Large intestine (tissue), 12 donors: ENCODE measurements at places on chromosomes 6 and 20. TPM values are rescaled to one million over a fixed set of nuclear protein-coding genes. Genes with fewer than 3 reads are reported as not detected.
A peak's percentile ranks its signal among the peaks of the same experiment; 100 is the strongest.

DNA sequence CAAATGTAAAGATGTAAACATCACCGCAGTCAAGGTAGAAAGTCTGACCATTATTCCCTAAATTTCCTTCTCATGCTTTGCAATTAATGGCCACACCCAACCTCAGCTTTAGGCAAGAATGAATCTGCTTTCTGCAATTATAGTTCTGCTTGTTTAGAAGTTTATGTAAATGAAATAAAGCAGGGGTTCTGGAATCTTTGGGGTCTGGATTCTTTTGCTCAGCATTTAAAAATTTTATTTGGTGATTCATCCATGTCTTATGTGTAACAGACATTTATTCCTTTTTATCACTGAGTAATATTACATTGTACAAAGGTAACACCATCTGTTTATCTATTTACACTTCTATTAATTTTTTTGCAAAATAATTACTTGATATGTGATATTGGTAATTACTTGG is 613.6 kb downstream of the UTRN start:
- DNase-seq: no peak

DNA sequence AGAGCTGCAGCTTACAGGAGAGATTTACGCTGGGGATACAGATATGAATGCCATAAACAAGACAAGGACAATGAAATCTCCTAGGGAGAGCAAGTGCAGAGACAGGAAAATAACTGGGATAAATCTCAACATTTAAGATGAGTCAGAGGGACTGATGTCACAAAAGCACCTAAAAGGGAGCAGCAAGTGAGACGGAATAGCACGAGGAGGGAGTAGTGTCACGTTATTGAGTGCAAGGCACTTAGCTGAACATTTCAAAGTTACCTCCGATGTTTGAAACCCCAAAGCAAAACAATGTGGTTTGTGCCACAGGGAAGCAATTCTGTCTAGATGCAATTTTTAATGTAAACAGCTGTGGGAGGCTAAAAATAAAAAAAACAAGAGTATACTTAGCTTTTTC is 1131.7 kb upstream of the EYS start:
- no peak for DNase-seq

GRCh38 chr6:132726608-132726975 is 12.7 kb upstream of the VNN1 start:
- no peak for DNase-seq

GRCh38 chr20:45892828-45893500 is 1.8 kb downstream of the CTSA start:
- peak; percentile 95 for DNase-seq

GRCh38 chr20:48454671-48455490 is 372.9 kb downstream of the PREX1 start:
- DNase-seq: no peak

DNA sequence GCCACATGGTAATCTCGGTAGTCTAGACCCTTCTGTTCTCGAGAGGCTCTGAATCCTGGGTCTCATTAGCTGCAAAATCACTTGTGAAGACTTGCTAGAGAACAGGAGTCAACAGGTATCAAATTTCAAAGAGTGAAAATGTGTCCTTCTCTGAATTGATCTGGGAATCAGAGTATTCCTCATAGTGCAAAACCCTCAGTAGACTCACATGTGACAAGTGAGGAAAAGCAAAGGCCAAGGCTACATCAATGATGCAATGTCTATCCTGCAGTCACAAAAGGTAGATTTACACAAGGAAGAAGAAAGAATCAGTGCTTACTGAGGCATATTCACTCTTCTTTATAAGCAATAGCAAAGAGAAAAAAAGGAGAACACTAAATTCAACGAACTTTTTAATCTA is 1220.0 kb upstream of the GJE1 start:
- peak; percentile 20 for DNase-seq

DNA sequence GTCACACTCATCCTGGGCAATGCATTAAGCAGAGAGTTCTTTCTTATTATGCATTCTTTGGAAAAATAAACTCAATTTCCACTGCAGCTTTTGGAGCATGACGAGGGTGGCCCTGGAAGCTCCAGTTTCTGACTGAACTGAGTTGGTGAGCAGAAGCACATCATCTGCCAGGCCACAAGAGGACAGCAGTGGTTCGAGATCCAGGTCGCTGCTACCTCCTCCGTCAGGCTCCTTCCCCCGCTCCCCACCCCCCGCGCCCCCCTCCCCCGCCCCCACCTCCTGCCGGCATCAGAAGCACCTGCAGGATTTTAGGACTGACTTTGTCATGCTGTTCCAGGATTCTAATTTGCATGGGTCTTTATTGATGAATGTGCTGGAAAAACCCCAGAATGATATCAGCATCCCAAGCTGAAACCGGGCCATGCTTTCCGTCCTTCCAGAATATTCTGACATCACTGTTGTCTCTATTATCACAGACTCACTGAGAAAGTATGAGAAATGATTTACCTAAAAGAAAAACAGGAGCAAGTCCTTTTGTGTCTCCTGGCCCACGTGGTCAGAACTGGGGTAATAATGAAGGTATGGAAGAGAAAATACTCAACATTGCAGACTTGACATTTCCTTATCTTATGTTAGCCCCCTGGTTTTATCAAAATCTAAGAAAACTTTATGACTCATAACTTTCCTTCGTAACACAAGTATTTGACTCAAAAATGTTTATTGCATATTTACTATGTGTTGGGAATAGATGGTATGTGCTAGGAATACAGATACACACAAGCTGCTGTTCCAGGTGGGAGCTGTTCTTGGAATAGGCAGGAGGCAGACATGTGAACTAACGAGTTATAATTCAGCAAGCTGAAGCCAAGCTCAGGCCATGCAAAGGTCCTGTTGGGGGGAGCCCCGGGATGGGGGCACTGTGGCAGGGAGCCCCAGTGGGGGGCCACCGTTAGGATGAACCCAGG is 220.2 kb upstream of the EXOC2 start:
- DNase-seq: peak; percentile 29

GRCh38 chr6:2192976-2193375 is 52.4 kb downstream of the GMDS start:
- no peak for DNase-seq

DNA sequence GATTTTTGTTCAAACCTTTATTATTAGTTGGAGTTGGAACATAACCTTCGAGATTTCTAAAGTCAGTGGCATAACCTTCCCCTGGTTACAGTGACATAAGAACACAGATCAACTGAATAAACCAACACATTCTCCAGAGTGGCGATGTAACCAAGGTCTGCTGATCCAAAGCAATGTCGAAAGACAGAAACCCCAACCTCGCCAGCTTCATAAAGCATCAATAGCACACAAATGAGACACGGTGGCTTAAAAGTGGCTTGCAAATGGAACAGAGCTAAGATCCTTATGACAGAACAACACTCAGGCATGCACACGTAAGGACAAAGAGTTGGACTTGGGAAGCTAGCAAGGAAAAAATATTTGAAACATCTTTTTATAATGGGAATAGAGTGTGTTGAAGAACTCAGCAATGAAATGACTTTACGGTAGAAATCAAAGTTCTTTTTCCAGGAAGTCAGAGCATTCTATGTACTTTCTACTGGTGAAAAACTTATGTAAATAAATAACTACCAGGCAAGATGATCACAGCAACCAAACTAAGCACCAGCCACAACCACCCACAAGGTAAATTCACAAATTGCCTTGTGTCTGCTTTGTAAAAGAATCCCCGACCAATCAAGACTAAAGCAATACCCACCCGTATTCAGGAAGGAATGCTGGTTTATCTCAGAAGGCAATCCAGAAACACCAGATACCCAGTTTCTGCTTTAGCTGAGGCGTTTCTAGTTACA is 61.0 kb upstream of the NHSL1 start:
- DNase-seq: peak; percentile 38

GRCh38 chr6:43956478-43956877 is 170.8 kb downstream of the MRPL14 start:
- DNase-seq: no peak

GRCh38 chr20:47799116-47799715 is 13.9 kb upstream of the SULF2 start:
- DNase-seq: no peak

DNA sequence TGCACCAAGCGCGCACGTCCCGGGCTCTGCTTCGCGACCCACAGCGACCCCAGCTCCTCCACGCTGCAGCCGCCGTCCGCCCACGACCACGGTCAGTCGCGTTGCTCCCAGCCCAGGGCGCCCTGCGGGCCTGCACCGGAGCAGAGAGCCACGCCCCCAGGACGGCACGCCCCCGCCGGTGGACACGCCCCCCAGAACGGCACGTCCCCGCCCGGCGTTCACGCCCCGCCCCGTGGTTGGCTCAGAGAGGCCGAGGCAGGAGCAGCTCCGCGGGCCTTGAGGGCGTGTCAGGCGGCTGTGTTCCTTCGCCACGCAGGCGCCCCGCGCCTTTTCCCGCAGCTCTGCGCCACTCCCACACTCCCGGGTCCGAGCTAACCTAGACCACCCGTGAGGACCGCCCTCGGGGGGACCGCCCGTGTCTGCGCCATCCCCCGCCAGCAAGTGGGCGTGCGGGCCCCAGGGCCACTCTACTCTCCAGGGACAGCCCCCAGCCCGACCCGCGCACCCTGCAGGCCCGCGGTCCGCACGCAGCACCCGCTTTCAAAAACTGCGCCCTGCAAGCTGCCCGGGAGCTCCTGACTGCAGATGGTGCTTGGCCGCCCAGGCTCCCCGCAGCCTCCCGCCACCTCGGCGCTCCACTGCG is at the start of gene RNASET2:
Gene RNASET2, minus strand, starts transcription at position 107 of the 643 bp plus-strand sequence. CDS start 368 bp downstream, outside the sequence.
- peak; percentile 95 for DNase-seq

DNA sequence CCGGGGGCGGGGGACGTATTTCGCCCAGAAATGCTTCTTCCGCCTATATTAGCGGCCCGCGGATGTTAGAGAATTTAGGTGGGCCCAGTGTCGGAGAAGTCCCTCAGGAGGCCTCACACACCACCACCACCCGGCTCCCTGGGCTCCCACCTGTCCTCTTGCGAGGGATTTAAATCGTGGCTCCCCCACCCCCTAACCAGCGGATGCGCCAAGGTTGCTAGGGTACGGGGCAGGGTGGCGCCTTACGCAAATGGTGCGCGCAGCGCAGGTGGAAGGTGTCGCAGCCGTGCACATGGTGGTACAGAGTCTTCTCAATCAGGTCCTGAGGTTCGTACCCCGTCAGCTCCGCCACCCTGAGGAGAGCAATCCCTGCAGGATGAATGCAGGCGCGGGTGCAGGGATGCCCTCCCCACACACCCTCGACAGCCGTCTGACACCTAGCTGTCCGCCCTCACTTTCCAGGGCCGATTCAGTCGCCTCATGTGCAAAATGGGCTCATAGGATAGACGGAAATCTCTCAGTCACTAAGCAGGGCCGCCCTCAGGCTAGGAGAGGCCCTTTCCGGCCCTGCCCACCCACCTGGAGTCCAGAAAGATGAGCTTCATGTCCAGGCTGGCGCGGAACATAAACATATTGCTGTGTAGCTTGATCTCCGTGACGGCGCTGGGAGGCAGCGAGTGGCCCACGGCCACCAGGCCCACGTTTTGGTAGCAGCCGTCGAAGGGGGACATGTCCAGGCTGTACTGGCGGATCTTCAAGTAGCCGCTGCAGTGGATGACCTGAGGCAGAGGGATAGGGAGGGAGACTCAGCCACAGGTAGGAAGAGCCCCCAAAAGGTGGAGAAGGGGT is 16.6 kb downstream of the SIM1 start:
- DNase-seq: no peak

DNA sequence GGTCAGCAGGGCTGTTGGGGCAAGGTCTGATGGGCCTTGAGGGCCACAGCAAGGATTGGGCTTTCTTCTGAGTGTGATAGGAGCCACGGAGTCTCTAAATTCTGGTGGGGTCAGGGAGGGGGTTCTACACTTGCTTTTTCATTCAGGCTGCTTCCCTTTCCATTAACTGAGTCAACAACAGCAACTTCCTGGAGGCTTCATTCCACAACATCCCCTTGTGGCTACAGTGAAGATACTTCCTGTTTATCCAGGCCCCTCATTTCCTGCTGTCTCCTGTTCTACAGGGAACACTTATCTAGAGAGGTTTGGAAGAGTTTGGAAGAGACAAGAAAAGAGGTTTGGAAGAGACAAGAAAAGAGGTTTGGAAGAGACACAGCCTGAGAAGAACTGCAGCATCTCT is 144.8 kb upstream of the ENPP5 start:
- no peak for DNase-seq

DNA sequence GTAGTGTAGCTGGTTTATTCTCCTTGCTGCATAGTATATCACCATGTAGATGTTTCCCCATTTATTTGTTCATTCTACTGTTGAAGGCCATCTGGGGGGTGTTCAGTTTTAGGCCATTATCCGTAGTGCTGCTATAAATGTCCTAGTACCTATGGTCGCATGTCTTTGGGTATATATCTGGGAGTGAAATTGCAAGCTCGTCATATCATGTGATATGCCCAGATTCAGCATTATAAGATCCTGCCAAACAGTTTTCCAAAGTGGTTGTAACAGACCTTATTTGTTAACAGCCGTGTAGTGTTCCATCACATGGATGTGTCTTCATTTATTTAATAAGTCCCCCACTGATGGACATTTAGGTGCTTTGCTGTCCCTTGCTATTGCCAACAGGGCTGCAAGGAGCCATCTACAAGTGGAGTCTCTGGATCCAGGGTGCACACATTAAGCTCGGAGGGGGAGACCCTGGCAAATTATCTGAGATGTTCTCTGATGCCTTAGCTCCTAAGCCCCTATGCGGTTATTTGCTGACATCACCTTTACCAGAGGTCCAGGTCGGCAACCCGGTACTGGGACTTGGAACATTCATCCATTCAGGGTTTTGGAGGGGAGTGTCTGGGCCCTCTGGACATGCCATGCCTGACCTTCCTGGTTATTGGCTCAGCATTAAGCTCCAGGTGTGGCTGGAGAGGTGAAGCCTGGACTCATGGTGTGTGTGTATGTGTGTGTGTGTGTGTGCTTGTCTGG is 16.9 kb downstream of the LBP start:
- DNase-seq: no peak

GRCh38 chr20:63707558-63708300 is at the start of the genes ARFRP1 and ZGPAT:
TSS of gene ARFRP1 (minus strand) at chr20:63707976. CDS start at chr20:63707091, 885 bp downstream.
TSS of gene ZGPAT (plus strand) at chr20:63708039. CDS start at chr20:63708581, 542 bp downstream.
- peak; percentile 82 for DNase-seq

DNA sequence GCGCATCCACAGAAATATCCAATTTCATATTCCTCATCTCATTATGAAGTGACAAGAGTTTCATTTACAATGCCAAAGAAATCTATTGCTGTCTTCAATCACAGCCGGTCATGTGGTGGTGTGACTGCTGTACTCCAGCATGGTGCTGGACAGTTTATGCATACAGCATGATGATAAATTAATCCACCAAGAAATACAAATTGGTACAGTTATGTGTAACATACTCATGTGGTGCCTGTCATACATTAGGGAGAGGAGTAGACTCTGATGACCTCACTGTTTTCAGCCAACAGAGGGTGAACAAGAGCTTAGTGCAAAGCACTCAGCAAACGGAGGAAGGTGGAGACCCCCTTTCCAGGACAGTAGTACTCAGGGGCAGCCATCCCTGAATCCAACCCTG is 178.4 kb upstream of the SYNDIG1 start:
- no peak for DNase-seq

GRCh38 chr20:59751075-59751711 is 146.9 kb downstream of the PHACTR3 start:
- peak; percentile 52 for DNase-seq

The MCCD1 gene
- not detected for polyA plus RNA-seq

The PRND gene
- polyA plus RNA-seq: 4.2 TPM

The HUS1B gene
- polyA plus RNA-seq: 0.34 TPM

The PROKR2 gene
- polyA plus RNA-seq: not detected

The MOG gene
- polyA plus RNA-seq: 0.04 TPM

The HSPA1L gene
- polyA plus RNA-seq: 2.8 TPM

The ZNF165 gene
- polyA plus RNA-seq: 2.7 TPM
